ENCODE measurements at places on chromosomes 3 and 15. TPM values are rescaled to one million over a fixed set of nuclear protein-coding genes. Genes with fewer than 3 reads are reported as not detected.

Gene CGNL1
- polyA plus RNA-seq, result 66.1 TPM

Gene ALS2CL
- polyA plus RNA-seq, result 7.5 TPM

Gene SCN5A
- polyA plus RNA-seq, result 0.96 TPM

Gene MKRN3
- 0.45 TPM for polyA plus RNA-seq

Gene COL6A5
- 0.97 TPM for polyA plus RNA-seq

Gene GOLGA6L7
- polyA plus RNA-seq, result 0.25 TPM

Gene MESP2
- 0.34 TPM for polyA plus RNA-seq

Gene ZNF639
- polyA plus RNA-seq, result 64.7 TPM

Gene SYNPR
- polyA plus RNA-seq, result not detected

Gene TMEM45A
- polyA plus RNA-seq, result 26.9 TPM

Gene DAZL
- not detected for polyA plus RNA-seq

Gene CCK
- 0.37 TPM for polyA plus RNA-seq

GRCh38 chr3:159488602-159489001, 500.0 kb upstream of the IL12A start:
- DNase-seq, result no peak

DNA sequence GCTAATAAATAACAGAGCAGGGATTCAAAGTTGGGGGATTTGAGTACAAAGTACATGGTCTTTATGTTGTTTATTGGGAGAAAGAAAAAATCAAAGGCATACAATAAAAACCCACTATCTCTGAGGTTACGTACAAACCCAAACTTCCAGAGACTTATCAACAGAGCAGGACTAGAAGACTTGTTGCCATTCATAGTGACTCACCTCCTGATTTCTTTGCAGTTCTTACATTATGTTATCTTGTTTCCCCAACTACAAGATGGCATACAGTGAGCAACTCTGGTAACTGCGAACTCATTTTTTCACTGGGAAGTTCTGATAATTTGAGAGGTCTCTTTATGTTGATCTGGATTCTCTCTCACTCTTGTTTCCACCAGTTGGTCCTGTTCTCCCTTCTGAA, 80.6 kb upstream of the ETV5 start:
- no peak for DNase-seq

DNA sequence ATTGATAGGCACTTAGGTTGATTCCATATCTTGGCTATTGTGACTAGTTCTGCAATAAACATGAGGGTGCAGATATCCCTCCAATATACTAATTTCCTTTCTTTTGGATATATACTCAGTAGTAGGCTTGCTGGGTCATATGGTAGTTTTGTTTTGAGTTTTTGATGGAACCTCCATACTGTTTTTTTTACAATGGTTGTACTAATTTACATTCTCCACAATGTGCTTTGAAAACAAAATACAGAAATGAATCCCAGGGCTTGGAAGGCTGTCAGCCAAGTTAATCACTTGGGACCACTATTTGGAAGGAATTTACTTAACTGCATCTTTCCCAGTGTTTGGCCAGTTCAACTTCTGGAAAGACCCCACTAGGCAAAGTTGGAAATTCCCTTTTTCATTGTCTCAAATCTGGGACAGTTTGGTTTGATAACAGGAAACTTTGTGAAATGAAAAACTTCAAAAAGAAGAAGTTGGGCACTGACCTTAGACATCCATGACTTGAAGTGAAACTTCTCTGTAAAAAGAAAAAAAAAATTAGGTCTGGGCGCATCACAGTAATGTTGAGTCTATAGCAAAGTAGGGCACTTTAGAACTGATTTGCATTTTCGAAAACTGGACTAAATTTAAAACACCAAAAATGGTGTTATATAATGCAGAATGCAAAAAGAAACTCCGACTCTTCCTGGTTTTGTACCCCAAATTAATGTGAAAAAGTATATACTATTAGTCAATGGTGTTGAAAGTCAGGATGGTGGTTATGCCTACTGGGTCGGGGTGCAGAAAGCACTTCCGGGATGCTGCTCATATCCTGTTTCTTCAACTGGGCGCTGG, 6.0 kb downstream of the CTSH start:
- DNase-seq, result no peak

DNA sequence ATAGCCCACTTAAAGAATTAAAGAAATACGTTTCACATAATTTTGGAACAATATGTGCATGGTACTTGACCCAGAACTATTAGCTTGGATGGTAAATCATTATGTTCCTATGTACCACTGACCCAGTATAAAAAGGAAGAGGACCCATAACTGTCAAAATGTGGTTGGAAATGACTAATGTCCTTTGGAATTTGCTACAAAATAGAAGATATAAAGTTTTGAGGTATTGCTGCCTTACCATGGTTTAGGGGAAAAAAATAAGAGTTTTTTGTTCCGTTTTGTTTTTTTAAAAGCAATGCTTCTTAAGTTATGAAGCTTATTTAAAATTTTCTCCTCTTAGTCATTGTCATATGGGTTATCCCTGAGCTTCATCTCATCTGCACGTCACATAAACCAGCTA, 15.8 kb upstream of the TFDP2 start:
- no peak for DNase-seq

DNA sequence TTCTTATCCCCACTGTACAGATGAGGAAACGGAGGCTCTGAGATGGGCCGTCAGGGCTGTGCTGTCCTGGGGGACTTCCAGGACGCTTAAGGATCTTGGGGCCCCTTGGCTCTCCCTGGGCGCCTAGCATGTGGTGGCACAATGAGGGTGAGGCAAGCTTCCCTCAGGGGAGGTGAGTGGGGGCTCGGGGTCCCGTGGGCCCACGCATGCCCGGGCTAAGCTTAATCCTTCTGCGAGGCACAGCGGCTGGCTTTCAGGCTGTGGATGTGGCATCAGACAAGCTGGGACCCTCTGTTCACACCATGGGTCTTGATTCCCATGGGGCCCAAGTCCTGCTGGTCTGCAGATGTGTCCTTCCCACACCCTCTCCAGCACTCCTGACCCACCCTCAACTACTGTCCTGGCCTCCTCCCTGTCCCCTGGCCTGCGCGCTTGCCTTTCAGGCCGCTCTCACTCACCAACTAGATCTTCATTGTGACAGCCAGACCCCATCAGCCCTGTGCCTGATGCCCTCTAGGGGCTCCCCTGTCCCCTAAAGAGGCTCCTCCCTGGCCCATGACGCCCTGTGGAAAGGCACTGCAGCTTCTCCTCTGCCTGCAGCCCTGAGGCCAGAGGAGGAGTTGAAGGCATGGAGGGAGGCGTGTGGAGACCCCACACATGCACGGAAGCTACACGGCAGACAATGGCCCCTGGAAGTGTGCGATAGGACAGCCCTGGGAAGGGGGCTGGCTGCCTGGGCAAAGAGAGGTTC, 11.3 kb downstream of the DUSP7 start:
- DNase-seq, result no peak

- DNase-seq, result no peak
Measured at GRCh38 chr15:71230303-71230702, 115.0 kb downstream of the THSD4 start.

GRCh38 chr15:77163781-77164384, 93.0 kb upstream of the TSPAN3 start:
- no peak for DNase-seq

GRCh38 chr3:119311081-119311925, 17.1 kb downstream of the ARHGAP31 start:
- DNase-seq, result no peak

- no peak for DNase-seq
Measured at GRCh38 chr3:124441766-124442165, 288.5 kb upstream of the UMPS start.

DNA sequence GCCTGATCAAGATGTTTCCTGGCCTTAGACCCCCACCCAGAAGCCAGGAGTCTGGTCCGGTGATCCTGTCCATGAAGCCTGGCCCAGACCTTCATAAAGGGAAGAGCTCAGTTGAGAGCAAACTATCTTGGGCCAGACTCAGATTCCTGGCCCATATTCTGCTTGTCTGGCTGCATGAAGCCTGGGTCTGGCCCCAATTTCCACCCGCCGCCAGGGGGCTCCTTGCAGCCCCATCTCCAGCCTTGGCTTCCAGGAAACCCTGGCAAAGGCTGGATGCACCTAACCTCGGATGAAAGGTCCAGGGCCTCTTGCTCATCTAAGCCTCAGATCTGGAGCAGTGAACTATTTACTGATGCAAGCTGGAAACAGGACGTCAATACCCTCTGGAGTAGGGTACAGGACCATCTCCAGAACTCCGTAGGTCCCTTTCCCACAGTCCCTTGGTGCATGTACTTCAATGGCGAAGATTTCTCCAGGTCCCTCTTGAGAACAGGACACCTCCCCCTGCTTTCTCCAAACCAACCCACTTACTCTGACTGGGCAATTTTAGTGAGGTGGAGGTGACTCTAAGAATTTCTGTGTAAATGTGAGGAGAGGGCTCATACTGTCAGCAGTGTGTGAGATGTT, 5.6 kb downstream of the FOXL2 start:
- DNase-seq, result no peak

DNA sequence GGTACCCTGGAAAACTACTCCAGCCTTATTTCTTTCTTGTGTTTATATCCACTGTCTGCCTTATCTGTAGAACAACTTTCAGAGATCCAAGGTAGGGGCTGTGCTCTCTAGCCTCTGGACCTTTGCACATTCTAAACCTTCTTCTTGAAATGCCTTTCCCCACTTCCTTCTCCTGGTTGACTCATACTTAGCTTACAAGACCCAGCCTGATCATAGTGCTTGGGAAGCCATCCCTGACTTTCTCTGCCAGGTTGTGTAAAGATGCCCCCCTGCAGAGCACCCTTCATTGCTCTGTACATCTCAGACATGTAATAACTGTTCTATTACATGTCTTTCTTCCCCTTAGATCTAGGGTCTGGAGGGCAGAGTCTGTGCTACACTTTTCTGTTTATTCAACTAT, 50.1 kb downstream of the PPM1L start:
- no peak for DNase-seq

- no peak for DNase-seq
Measured at GRCh38 chr3:50318163-50318562, 4.4 kb downstream of the HYAL2 start.

DNA sequence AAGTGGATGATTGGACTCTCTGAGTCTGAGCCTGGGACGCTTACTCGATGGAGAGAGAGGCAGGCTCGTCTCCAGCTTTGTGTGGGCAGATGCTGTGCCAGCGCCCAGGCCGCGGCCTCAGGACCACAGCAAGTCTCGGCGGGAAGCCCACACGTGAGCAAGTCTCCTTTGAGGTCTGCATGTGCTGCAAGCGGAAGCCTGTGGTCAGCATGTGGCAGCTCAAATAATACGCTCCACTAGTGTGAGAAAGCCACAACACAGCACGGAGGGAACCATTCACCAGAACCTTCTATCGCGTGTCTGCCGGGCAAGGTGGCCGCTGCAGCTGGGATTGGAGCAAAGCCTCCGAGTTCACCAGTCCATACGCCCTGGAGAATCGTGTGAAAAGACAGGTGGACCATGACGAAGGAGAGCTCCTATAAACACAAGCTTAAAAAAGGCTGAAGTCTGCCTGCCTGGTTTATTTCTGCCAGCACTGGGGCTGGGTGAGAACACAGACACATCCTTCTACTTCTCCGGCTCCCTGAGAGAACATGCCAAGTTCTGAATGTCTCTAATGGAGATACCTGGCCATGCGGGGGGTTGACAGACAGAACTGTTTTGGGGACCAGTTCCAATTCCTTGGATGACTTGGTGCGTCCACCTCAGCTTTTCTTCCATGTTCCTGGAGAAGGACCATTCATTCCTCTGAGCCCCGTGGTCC, 82.0 kb upstream of the LRIG1 start:
- DNase-seq, result no peak

DNA sequence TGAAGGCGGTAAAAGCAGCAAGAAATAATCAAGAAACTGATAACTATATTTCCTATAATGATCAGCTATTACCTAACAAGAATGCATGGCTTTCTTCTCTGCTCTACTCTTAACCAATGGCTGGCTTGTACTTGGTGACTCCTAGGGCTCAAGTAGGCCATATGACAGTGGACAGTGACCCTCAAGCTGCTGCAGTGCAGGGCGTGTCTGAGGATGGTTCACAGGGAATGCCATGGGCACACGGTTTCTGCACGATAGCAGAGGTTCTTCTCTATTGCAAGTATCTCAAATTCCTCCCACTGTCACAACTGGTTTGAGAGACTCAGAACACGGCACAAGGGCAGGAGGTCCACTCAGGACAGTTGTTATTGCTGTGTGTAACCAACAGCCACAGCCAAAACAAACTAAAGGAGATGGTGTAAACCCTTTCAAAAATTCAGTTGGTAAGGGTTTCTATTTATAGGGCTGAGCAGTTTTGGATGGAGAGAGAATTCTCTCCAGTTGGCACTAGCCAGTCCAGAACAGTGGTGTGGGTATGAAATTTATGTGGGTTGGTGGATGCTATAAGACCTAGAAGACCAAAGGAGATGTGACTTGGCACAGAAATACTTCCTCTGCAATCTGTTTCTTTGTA, 103.2 kb upstream of the ST8SIA2 start:
- no peak for DNase-seq

DNA sequence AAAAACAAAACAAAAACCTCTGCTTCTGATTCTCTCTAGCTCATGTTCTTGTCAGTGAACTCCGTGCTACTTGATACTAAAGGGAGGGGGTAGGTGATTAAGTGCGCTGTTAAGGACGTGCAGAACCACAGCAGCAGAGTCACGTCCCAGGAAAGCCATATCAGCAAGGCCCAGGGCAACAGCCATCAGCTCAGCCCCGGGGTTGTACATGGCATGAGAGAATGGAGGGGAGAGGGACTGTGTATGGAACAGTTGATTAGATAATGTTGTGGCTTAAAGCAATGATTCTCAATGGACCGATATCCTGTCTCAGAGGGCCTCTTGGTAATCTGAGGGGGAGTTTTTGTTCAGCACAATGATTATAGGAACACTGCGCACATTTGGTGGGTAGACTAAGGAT, 27.6 kb downstream of the C2CD4A start:
- no peak for DNase-seq

DNA sequence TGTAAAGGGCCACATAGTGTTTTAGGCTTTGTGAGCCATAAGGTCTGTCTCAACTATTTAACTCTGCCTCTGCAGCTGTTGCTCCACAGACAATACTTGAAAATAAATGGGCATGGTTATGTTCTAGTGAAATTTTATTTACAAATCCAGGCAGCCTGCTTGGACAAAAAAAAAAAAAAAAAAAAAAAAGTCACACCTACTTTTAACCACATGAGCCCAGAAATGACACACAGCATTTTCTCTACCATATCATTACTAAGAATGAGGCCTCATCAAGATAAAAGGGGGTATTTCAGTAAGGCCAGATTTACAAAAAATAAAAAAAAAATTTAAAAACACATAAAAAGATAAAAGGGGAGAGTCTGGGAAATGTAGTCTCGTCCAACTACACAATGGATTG, 1.7 kb upstream of the NGLY1 start:
- DNase-seq, result no peak

GRCh38 chr15:52683580-52683979, 4.4 kb upstream of the ATOSA start:
- no peak for DNase-seq

DNA sequence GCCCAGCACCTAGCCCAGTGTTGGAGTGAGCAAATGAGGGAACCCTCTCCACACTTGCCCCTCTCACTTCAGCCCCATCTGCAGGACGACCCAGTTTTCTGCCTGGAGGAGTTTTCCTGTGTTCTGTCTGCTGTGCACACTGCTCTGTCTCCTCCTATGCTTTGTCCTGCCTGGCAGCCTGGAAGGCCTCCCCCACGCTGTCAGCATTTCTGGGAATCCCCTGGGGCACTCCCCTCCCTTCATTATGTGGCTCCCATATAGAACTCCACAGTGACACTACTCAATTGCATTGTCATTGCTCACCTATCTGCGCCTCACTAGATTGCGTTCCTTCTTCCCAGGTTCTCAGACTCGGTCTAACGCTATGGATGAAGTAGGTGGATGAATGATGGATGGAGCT, 13.9 kb downstream of the CLSTN2 start:
- DNase-seq, result no peak

GRCh38 chr15:27866505-27867165, 232.5 kb downstream of the OCA2 start:
- DNase-seq, result no peak

Measured in left renal pelvis (tissue), 4 donors.